Nucleus accumbens (tissue), 56 donors: ENCODE measurements at places on chromosomes 13 and 19.

- no peak for DNase-seq
Observed at GRCh38 chr19:1370579-1371361, 12.9 kb upstream of the NDUFS7 start.

- DNase-seq: no peak
Observed at GRCh38 chr19:11136400-11137101, 19.0 kb downstream of the SPC24 start.

- DNase-seq: no peak
Observed at GRCh38 chr13:43631106-43631505, 155.7 kb downstream of the ENOX1 start.

DNA sequence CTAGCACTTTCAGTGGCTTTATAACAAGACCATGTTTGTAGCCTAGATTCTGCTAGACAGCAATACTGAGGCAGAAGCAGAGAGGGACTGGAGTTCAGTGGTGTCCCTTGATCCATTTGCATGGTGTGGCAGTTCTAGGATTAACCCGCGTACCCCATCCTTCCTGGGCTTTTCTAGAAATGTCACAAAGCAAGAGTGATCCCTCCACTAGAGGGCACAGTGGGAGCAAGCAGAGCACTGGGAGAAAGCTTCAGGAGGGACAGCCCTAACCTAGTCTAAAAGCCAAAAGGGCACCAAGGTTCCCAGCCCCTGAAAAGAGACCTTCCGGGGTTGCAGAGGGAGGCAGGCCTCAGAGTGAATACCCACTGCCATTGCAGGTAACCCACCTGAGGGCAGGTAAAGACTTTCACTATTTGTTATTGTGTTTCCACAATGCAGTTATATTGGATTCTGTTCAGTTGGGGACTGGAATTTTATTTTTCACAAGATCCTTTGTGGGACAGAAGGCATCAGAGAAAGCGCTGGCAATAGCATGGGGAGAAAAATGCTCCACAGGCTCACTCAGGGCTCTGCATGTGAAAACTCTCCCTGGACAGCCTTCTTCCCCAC, 170.6 kb downstream of the FLT1 start:
- DNase-seq: peak; percentile 4

- no peak for DNase-seq
Observed at GRCh38 chr13:70237131-70237530, 128.9 kb upstream of the KLHL1 start.

GRCh38 chr13:112438515-112438914, 62.4 kb downstream of the SPACA7 start:
- DNase-seq: no peak

GRCh38 chr19:45278087-45278486, 27.0 kb downstream of the MARK4 start:
- DNase-seq: no peak

GRCh38 chr13:30580852-30581502, 36.7 kb upstream of the USPL1 start:
- no peak for DNase-seq

DNA sequence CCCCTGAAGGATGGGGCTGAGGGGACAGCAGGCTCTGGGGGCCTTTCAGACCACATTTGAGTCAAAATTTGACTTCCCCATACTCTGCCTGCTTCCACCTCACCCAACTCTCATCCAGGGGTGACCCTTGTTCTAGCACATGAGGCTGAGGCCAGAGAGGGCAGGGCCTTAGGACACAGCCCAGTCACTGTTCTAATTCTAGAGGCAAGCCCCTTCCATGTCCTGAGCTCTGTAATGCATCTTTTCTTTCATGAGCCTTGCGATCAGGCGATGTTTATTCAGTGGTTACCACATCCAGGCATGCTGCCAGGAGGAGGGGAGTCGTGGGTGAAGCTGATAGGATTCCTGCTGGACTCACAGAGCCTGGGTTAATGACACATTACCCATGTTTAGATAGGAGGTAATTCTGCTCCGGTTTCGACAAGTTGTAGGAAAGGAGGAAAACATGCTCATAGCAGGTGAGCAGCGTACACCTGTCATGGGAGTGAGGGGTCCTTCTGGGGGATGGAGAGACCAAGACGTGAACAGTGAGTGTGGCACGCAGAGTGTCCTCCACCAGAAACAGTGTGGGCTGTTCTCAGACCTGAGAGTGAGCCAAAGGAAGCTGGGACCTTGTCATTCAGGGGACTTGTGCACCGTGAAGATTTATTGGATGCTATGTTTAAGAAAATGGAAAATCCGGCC, 9.3 kb downstream of the RPS9 start:
- peak; percentile 75 for DNase-seq

- DNase-seq: no peak
Observed at GRCh38 chr19:30671367-30671619, 299.1 kb downstream of the ZNF536 start.

- no peak for DNase-seq
Observed at GRCh38 chr19:342801-343421, 1.7 kb downstream of the MIER2 start.

- peak; percentile 14 for DNase-seq
Observed at GRCh38 chr13:51721496-51721895, 82.5 kb downstream of the DHRS12 start.

GRCh38 chr13:100694722-100695508, 20.3 kb upstream of the TMTC4 start:
- no peak for DNase-seq

DNA sequence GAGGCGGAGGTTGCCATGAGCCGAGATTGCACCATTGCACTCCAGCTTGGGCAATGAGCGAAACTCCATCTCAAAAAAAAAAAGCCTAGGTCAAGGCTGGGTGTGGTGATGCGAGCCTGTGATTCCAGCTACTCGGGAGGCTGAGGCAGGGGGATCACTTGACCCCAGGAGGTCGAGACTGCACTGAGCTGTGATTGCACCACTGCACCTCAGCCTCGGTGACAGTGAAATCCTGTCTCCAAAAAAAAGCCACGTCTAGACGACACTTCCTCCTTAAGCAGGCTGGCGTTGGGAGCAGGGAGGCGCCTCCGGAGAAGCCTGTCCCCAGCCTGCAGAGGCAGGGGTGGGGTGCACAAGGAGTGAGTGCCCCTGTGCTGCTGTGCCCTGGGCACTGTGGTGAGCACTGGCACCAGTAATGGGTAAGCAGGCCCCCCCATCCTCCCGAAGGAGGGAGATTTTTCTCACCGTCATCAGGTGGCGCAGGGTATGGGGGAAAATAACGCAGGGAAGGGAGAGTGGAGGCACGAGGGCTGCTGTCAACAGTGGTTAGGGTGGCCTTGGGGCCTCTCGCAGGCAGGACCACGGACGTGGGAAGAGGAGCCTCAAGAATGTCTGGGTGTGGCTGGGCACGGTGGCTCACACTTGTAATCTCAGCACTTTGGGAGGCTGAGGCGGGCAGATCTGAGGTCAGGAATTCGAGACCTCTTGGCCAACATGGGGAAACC, 706 bp downstream of the P2RY11 start:
- no peak for DNase-seq

DNA sequence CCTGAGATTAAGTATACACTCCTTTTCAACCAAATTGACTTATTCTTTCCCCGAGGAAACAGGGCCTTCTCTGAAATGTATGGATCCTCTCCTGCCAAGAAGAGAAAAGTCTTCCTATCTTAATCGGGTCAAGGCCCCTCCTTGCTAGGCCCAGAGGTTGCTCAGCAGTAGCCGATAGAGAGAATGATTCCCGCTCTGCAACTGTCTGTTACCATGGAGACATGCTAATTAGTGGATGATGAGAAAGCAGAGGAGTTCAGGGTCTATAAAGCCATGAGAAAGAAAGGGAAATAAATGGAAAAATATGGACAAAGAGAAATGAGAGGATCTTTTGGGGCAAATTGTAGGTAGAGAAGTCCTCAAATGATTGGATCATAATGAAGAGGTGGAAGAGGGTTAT, 103.5 kb downstream of the POU4F1 start:
- DNase-seq: no peak

- no peak for DNase-seq
Observed at GRCh38 chr13:27279506-27279905, 8.9 kb downstream of the RASL11A start.

DNA sequence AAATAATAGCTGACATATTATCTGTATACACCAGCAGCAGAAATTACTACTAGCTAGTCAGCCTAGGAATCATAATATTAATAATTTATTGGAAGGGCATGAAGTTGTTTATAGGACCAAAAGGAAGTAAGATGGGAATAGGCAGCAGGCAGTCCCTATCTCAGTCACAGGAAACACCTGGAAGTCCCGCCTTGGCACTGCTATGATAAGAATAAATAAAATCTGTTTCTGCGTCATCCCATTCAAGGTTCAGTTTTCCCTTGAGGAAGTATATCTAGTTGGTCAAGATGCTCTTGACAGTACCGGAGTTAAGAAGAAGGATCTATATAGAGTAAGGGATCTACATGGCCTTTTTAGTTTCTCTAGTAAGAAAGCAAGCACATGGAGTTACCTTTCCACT, 830.8 kb downstream of the DIAPH3 start:
- DNase-seq: no peak

- no peak for DNase-seq
Observed at GRCh38 chr13:24355103-24355502, 45.7 kb downstream of the C1QTNF9 start.
